ENCODE measurements at places on chromosomes 11 and 22.

GRCh38 chr11:63146581-63146980 is 2.6 kb upstream of the SLC22A24 start:
- no peak for DNase-seq

GRCh38 chr11:70020336-70021214 is 57.5 kb upstream of the ANO1 start:
- DNase-seq = no peak

DNA sequence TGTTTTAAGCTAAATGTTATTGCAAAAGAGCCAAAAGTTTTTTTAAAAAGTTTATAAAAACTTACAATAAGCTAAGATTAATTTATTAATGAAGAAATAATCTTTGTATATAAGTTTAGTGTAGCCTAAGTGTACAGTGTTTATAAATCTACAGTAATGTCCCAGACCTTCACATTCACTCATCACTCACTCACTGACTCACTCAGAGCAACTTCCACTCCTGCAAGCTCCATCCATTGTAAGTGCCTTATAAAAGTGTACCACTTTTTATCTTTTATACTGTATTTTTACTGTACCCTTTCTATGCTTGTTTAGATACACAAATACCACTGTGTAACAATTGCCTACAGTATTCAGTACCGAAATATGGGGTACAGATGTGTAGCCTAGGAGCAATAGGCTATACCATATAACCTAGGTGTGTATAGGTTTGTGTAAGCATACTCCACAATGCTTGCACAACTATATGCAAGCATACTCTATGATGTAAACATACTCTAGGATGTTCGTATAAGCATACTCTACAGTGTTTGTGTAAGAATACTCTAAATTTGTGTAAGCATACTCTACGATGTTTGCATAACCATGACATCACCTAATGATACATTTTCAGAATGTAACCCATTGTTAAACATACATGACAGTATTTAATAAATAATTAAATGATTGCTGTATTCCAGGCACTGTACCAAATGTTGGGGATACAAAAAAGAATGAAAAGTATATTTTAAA is 953.0 kb downstream of the KCNA4 start:
- DNase-seq = no peak

- no peak for DNase-seq
Observed at GRCh38 chr11:130477586-130478203, 29.2 kb downstream of the ADAMTS15 start.

DNA sequence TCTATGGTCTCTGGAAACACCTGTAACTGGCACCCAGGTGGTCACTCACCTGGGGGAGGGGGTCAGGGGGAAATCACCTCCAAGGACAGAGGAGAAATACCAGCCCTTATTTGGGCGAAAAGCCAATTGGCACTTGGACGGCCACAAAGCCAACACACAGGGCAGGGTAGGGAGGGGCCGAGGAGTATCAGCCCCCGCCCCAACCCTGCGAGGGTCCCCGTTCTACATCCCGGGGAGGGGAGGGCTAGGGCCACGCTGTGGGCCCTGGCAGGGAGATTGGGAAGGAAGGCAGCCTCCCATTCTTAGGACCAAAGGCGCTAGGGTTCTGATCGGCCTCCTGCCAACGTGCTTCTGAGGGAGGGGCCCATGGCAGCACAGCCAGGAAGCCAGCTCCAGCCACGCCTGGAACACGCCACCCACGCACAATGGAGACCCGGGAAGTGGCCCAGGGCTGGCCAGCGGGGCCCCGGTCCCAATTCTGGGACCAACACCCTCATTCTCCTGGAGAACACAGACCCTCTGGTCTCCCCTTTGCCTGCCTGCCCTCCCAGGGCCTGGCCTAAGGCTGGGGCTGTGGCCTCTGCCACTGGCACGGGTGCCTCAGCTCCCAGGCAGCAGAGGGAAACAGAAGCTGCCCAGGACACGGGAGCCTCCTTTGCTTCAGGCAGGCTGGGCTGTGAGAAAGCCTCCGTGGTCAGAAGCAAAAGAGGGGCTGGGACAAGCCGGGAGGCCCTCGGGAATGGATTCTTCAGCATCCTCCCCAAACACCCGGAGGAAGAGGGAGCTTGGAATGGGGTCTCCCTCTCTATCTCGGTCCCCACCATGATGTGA is 7.4 kb downstream of the CBX6 start:
- DNase-seq = no peak

DNA sequence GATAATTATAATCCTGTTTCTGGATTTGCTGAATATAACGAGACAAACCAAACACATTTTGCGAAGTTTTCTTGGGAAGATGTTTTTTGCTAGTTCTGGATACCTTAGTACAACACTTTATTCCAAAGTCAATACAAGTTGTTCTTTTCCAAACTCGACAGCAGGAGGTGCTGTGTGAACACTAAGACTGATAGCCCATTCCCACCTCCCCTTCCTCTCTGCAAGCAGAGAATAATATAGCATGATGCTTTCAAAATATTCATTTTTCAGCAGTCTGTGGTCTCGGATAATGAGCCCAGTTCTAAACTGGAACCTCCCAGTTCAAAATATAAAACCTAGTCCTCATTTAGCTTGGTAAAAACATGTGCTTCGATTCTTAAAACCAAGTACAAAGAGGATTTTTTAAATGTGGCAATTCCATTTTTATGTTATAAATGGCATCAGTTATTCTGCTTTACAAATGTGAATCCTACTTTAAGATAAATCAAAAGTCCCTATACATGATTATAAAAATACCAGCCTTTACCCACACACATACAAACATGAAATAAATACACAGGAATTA is 129.1 kb downstream of the DCDC1 start:
- peak; percentile 87 for DNase-seq

GRCh38 chr11:3130269-3131071 is 34.6 kb downstream of the OSBPL5 start:
- DNase-seq = peak; percentile 13

DNA sequence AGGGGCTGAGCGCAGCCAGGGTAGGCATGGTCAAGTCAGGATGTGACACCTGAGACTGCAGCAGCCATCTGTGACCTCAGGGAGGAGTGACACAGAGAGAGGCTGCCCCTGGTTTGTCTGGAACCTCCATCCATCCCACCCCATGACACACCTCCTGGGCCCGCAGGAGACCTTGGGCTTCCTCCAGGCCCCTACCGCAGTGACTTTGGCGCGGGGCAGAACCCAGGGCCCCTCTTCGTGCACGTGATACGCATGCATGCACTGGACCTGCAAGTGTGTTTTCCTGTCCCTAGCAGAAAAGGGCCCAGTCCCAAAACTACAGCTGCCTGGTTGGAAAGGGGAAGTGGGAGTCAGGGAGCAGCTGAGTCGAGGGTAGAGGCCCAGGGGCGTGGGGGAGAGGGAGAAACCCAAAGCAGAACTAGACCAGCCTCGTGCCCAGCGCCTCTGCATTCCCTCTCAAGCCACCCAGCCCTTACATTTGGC is 7.9 kb upstream of the CYTH4 start:
- DNase-seq = no peak

GRCh38 chr11:65539744-65540289 is 14.9 kb downstream of the SCYL1 start:
- DNase-seq = no peak

DNA sequence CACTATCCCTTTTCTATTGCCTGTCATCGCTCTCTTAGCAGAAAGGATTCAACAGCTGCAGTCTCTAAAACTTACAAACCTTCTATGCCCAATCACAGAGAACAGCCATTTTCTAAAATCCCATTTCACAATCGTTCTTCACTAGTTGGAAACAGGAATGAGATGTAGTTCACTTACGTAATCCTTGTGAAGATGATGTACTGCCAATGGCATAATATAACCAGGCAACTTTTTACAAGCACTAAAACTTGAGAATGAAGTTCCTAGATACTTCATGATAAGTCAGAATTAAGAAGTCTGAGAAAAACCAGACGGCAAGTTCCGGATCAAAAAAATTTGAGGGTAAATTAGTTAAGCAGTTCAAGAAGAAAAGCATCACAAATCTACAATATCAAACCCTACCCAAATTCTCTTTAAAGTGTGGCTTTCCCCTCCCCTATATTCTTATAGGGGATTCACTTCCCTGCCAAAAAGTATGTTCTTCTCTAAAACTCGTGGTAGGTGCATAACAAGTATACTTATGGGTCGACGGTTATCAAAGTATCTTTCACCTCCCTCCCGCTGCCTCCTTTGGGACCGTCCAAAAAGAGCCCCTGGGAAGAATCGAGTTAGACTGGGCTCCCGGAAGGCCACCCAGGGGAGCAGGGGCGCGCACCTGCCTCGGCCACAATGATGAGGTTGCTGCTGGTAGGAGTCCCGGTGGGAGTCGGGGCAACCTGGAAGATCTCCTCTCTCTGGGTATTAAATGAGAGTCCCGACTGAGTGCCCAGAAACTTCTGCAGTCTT is 666 bp downstream of the MSANTD4 start:
- peak; percentile 23 for DNase-seq

DNA sequence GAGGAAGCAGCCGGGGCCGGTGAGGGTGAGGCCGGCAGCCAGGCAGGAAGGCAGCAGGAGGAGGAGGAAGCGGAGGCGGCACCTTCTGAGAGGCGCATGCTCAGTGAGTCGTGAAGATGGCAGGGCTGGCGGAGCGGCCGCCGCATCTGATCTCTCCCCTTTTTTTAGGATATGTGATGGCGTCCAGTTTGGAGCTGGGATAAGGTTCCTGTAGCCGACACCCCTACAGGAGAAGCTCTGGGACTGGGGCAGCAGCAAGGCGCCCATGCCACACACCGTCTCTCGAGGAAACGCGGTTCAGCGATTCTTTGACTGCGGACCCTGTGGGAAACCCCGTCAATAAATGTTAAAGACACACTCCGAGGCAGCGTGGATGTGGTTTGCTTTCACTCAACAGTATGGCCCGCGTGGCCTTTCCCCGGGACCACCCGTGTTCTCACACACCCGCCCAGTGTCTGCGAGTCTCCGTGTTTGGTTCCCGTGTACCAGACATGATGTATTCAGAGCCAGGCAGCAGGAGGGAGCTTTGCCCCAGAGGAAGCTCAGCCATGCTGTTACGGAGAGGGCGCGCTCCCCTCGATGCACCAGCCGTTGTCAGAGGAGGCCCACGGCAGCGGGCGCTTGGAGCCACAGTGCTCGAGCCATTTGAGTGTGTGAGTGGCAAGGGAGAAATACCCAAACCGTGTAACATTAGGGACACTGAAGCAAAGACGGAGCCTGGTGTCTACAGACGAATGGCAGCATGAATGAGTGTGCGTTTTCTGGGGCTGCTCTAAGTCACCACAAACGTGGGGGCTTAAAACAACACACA is 27.7 kb upstream of the PARVB start:
- DNase-seq = no peak

DNA sequence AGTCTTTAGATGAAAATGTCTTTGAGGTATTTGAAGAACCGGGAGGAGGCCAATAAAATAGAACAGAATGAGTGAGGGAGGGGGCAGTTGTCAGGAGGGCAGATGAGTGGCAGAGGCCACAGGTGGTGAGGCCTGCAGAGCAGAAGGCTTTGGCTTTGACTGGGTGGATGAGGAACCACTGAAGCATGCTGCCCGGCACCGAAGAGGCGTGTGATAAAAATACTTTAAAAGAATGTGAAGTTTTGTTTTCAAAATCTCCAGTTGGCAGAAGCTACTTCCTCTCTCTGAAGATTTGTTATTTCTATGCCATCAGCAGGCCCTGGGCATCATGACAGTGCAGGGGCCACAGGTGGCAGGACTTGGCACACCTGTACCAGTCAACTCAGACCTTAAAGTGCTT is 6.3 kb downstream of the MS4A12 start:
- no peak for DNase-seq

GRCh38 chr11:33642461-33643166 is 58.0 kb downstream of the C11orf91 start:
- no peak for DNase-seq

- no peak for DNase-seq
Observed at GRCh38 chr11:86117001-86117711, 48.3 kb upstream of the PICALM start.

DNA sequence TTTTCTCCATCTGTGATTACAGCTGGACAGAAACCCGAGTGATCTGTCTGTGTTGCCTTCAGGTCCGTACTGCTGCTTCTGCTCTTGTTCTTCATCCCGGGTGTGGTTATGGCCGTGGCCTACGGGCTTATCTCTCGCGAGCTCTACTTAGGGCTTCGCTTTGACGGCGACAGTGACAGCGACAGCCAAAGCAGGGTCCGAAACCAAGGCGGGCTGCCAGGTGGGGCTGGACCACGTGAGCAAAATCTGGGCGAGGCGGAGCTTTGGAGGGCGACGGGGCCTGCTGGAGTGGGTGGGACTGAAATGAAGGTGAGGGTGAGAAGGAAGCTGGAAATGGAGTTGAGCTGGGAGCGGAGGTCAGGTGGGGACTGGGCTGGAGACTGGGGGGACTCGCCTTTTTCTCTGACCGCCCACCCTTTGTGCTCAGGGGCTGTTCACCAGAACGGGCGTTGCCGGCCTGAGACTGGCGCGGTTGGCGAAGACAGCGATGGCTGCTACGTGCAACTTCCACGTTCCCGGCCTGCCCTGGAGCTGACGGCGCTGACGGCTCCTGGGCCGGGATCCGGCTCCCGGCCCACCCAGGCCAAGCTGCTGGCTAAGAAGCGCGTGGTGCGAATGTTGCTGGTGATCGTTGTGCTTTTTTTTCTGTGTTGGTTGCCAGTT is 11.1 kb downstream of the CCKBR start:
- no peak for DNase-seq

GRCh38 chr22:49084206-49084605 is 743.5 kb downstream of the BRD1 start:
- no peak for DNase-seq

GRCh38 chr11:76803023-76803422 is 19.9 kb downstream of the TSKU start:
- no peak for DNase-seq

All from brain (organoid and tissue), 16 donors.